CD4-positive, alpha-beta T cell treated with Interleukin-21 for 1 hour (primary cell): ENCODE measurements at places on chromosomes 5 and 9.
A peak's percentile ranks its signal among the peaks of the same experiment; 100 is the strongest.

GRCh38 chr5:76400466-76400865 lies 2.6 kb upstream of the IQGAP2 start:
- no peak for DNase-seq

- peak; percentile 83 for DNase-seq
These were observed 29.9 kb downstream of the CPEB4 start for GRCh38 chr5:173917788-173918786.

GRCh38 chr9:14935106-14935751 lies 25.0 kb upstream of the FREM1 start:
- no peak for DNase-seq

GRCh38 chr9:135034106-135034505 lies 53.4 kb upstream of the OLFM1 start:
- DNase-seq = no peak

DNA sequence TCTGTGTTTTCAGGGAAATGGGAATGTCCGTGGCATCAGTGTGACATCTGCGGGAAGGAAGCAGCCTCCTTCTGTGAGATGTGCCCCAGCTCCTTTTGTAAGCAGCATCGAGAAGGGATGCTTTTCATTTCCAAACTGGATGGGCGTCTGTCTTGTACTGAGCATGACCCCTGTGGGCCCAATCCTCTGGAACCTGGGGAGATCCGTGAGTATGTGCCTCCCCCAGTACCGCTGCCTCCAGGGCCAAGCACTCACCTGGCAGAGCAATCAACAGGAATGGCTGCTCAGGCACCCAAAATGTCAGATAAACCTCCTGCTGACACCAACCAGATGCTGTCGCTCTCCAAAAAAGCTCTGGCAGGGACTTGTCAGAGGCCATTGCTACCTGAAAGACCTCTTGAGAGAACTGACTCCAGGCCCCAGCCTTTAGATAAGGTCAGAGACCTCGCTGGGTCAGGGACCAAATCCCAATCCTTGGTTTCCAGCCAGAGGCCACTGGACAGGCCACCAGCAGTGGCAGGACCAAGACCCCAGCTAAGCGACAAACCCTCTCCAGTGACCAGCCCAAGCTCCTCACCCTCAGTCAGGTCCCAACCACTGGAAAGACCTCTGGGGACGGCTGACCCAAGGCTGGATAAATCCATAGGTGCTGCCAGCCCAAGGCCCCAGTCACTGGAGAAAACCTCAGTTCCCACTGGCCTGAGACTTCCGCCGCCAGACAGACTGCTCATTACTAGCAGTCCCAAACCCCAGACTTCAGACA lies 9.5 kb downstream of the RAB24 start:
- no peak for DNase-seq

DNA sequence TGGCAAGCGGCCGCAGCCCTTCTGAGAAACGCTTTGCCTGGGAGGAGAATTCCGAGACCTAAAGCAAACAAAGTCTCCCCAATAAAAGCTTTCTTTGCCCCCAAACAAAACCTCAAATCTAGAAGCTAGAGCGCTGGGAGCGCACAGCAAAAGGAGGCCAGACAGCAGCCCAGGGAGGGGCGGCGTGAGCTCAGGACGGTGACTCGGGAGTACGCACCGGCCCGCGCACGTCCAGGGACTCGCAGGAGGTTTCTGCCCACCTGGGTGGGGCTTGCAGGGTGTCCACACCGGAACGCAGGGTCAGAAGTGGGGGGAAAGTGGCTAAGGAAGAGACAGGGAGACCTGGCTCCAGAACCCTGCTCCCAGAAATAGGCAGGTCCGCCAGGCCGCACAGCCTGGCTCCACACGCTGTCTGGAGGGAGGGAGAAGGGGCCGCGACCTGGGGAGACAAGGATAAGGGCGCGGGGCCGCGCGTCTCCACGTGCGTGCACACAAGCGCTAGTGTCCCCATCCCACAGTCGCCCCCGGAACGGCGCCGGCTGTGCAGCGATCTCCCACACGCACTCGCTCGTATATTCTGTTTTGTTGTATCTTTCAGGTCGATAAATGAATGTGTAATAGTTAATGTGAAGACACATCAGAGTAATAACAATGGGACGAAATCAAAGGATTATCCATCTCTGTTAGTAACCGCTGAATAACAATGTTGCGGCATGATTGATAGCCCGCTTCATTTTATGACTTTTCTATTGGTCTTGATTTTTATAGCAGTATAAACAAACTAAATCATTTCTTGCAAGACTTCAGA lies 2.3 kb upstream of the OTP start:
- DNase-seq = no peak

DNA sequence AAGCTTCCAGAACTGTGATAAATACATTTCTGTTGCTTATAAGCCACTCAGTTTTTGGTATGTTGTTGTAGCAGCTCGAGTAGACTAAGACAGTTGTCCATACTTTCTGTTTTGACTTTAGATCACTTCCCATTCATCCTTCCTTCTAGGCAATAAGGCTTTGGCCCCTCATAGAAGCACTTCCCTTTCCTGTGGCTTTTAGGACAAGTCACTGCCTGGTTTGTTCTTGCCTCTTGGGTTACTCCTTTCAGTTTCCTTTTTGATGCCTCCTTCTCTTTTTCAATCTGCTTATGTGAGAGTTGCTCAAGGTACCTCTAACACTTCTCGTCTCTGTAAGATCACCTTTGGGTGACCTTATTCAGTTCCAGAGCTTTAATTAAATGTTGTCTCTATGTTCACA lies 72.4 kb upstream of the NTRK2 start:
- DNase-seq = no peak

GRCh38 chr9:73151653-73152542 lies at the start of gene ANXA1:
TSS of gene ANXA1 (plus strand) at chr9:73151865. CDS start at chr9:73158536, 6,671 bp downstream.
- peak; percentile 90 for DNase-seq

DNA sequence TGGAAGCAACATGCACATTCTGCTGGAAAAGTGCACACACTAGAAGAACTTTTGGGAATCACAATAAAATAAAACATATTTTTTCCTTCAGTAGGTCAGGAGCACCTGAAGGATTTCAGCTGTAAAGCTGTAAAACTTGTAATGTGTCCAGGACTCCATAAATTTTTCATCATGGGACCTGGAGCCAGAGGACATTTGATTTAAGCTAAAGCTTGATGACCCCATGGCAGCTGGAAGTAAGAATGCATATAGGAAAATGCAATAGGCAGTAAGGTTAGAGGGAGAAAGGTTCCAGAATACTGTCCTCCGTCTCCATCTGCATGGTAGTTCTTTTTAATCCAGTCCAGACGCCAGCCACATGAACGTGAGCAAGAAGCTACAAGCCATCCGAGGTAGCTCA lies 166.0 kb downstream of the ADAMTSL1 start:
- DNase-seq = no peak

DNA sequence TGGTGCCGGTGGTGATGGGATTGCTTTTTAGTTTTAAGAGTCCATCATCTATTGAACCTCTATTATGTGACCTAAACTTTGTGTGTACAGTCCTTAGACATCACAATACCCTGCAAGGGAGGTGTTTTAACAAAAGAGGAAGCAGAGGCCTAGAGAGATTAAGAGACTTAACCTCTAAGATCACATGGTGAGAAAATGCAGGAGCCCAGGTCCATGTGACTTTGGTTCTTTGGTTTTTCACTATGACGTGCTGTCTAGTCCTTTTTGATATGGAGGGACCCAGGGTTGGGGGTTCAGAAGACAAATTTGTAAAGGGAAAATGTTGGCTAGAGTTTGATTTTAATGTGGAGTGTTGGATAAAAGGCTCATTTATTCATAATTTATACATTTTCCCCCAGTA lies 34.1 kb upstream of the TRMT10B start:
- DNase-seq = no peak

GRCh38 chr5:11792621-11793020 lies 111.6 kb downstream of the CTNND2 start:
- DNase-seq = no peak

- no peak for DNase-seq
These were observed 212.2 kb downstream of the SMARCA2 start for GRCh38 chr9:2227144-2227867.

GRCh38 chr9:100072805-100073204 lies 26.0 kb downstream of the ERP44 start:
- no peak for DNase-seq

DNA sequence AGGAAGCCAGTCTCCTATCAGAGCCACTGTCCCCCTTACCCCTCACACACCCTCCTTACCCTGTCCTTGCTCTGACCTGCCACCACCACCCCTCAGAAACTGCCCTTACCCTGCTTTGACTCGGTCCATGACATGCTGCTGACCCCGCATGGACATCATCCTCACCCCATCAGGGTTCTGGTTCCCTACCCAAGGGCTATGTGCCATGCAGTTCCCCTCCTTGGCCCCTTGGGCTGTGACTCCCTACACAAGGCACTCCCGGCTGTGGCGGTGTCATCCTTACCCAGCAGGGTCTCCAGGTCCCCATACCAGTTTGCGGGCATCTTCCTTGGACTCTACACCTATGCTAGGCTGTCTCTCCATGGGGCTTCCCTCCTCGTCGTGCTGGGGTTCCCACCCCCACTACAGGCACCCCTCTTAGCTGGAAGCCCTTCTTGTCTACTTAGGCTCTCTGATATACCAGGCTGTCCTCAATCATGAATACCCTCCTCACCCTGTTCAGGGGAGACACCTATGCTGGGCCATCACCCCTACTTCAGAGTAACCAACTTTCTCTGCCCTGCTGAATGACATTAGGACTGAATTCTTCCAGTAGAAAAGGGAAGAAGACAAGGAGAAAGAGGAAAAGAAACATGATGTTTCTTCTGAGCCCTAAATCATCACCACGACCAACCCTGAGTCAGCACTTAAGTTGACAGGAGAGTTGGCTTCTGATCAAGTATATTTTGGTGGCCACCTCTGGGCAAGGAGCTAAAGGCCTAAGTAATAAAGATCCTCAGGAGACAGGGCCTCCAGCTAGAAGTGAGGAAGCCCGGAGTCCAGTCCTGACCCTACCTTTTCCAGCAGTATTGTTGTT lies 115.2 kb downstream of the GCNT1 start:
- no peak for DNase-seq

GRCh38 chr5:5421149-5421960 lies 1.1 kb upstream of the ICE1 start:
- peak; percentile 34 for DNase-seq

DNA sequence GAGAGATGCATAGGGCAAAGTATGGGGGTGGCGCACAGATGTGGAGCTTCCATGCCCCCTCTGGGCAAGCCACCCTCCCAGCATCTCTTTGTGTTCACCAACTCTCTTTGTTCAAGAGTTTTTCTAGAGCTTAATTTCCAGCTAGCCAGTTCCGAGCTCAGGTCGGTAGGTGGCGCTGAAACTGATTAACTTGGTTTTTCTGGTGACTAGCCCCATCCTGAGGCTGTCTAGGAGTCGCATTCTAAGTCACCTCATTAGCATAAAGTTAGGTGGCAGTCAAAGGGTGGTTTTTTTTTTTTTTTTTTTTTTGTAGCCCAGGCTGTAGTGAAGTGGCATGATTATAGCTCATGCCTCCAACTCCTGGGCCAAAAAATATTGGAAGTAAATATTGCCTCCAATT lies 476.4 kb downstream of the KDM4C start:
- peak; percentile 11 for DNase-seq

DNA sequence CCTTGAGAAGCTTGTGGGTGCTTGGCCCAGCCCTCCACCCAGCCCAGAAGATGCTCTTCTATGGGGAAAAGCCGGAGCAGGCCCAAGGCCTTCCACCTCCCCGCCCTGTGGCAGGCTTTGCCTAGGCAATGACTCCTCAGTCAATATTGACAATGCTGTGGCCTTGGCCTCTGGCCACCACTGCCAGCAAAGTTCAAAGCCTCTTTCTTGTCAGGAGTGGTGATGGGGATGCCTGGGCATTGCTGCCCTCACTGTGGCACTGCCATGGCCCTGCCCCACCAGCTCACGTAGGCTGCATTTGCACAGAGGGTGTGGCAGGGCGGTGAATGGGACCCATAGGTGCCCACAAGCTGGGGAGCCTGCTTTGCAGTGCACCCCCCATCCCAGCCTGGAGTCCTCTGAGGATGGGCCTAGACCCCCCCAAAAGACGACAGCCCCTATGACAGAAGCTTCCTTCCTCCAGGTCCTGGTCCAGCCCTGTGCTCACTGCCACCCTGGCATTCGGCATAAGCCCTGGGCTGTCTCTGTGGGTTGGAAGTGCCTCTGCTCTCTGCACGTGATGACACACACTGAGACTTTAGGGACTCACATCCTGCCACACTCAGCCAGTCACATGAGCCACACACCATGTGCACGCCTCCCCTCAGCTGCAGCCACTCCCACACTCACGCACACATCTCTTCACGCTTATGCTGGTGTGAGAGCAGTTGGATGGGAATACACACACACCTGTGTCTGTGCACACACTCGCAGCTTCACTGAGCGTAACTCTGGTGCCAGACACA lies 31.1 kb downstream of the MORN5 start:
- no peak for DNase-seq

GRCh38 chr5:150513375-150514309 lies 5.7 kb downstream of the NDST1 start:
- DNase-seq = no peak

GRCh38 chr9:6870149-6870548 lies 112.4 kb downstream of the KDM4C start:
- no peak for DNase-seq

- no peak for DNase-seq
These were observed 44.1 kb upstream of the CLINT1 start for GRCh38 chr5:157903117-157903450.

DNA sequence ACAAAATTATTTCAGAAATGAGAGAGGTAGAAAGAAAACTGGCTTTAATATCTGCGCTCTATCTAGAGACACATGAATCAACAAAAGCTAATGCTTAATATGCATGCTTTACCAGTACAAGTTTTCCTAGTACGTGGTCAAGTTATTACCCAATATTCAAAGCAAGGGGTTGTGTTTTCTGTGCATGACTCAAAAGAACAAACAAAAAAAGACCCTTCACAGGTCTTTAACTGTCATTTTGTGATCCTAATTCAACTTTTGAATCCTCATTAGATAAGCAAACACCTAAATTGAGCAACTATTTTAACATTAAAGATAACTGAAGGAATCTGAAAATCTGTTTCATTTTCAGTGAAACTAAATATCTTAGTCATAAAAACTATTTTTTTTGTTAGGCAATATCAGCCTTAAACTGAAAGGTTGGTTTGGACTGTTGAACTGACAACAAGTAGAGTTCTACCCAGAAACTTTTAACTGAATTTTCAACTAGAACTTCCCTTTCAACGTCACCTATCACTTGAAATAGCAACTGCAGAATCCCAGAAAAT lies 12.5 kb downstream of the ST8SIA4 start:
- DNase-seq = peak; percentile 31

GRCh38 chr5:10825897-10826644 lies 65.0 kb upstream of the DAP start:
- no peak for DNase-seq

GRCh38 chr5:115098041-115098702 lies 71.5 kb downstream of the TRIM36 start:
- peak; percentile 32 for DNase-seq

- DNase-seq = no peak
These were observed 138.0 kb upstream of the EFNA5 start for GRCh38 chr5:107808671-107809137.
